ENCODE measurements at places on chromosomes 11 and 22.

- DNase-seq, result no peak
Observed at GRCh38 chr11:39641751-39642150, 1817.7 kb downstream of the LRRC4C start.

GRCh38 chr22:46569055-46569847 lies 31.8 kb upstream of the CELSR1 start:
- no peak for DNase-seq

DNA sequence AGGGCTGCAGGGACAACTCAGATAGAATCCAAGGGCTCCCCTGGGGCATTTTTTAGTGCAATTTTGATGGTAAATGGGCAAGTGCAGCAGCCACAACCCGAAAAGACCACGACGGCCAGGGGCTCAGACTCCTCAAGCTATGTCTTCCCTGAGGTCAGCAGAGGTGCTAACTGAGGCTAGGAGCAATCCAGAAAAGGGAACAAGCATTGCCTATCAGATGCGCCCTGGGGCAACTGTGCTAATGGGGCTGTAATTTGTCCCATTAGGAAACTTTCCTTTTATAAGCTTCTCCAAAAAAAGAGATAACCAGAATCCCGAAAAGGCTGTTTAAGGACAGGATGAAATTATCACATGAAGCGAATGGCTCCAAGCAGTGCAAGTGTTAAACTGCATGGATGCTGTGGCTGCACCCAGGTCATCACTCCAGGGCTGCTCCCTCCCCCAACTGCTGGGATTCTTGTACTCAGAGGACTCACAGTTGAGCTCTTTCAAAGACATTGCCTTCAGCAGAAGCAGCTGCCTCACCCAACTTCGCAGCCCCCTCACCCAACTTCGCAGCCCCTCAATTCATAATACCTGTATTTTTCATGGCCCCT lies 2.8 kb upstream of the CD3E start:
- no peak for DNase-seq

DNA sequence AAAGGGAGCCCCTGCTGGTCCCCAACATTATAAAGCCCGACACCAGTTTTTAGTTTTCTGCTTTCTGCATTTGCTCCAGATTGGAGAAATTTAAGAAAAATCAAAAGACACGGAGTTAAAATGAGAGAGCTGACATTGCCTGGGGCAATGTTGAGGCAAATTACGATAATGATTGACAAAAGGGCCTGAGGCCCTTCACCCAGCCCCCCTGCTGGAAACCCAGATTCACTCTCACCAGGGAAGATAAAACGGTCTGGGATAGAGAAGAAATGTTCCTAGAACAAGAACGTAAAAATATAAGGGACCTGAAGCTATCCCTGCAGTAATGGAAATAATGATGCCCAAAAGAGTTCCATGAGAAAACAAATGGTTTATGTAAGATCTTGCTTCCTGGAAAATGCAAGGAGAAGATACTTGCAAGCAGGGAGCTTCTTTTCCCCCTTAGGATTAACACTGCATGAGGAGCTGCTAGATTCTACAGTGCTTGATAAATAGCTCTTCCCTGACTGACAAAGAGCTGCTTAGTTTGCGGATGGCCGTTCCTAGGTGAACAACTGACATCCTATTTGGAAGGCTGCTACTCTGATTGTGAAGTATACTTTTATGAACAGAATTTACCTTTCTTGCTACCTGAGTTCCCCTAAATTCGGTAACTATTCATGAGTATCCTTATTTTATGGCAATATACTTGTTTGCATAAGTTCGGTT lies 40.6 kb upstream of the GNAZ start:
- DNase-seq, result peak; percentile 79

GRCh38 chr11:68828957-68829356 lies 12.8 kb downstream of the CPT1A start:
- DNase-seq, result no peak

- DNase-seq, result no peak
Observed at GRCh38 chr22:21651521-21652009, 9.5 kb downstream of the SDF2L1 start.

GRCh38 chr11:102216433-102217075 lies 100.7 kb upstream of the BIRC3 start:
- DNase-seq, result no peak

DNA sequence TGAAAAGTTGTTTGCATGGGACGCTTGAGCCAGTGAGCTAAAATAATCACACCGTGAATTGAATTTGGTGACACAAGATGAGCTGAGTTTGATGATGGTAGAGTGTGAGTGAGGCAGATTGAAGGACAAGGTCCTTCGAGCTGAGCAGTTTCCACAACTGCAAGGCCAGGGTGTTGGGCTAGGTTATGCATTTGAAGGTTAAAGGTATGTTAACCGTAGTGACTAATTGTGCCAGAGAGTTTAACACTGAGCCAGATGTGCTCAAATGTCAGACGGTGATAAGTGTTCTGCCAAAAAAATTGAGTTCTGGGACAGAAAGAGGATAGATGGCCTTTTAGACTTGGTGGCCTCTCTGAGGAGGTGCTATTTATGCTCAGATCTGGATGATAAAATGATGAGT lies 89.5 kb downstream of the FAM83F start:
- DNase-seq, result no peak

DNA sequence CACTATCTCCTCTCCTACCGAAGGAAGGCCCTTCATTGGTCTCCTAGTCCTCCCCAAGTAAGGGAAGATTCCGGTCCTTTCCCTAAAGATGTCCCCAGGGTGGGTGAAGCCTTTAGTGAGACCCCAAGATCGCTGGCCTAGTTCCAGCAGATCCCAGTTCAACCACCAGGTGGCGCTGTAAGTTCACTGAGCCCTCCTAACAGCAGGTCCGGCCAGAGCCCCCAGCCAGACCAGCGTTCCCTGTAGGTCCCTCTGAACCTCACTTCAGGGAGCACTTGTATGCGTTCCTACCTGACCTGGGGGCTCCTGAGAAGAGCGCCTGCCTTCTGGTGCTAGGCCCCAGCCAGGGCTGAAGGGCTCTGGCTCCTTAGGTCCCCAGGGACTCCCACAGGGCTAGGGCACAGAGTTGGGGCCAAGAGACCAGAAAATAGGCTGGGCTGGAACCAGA lies 38.1 kb downstream of the LMO1 start:
- DNase-seq, result peak; percentile 82

GRCh38 chr22:18992543-18993198 lies 56.6 kb upstream of the PRODH start:
- no peak for DNase-seq

DNA sequence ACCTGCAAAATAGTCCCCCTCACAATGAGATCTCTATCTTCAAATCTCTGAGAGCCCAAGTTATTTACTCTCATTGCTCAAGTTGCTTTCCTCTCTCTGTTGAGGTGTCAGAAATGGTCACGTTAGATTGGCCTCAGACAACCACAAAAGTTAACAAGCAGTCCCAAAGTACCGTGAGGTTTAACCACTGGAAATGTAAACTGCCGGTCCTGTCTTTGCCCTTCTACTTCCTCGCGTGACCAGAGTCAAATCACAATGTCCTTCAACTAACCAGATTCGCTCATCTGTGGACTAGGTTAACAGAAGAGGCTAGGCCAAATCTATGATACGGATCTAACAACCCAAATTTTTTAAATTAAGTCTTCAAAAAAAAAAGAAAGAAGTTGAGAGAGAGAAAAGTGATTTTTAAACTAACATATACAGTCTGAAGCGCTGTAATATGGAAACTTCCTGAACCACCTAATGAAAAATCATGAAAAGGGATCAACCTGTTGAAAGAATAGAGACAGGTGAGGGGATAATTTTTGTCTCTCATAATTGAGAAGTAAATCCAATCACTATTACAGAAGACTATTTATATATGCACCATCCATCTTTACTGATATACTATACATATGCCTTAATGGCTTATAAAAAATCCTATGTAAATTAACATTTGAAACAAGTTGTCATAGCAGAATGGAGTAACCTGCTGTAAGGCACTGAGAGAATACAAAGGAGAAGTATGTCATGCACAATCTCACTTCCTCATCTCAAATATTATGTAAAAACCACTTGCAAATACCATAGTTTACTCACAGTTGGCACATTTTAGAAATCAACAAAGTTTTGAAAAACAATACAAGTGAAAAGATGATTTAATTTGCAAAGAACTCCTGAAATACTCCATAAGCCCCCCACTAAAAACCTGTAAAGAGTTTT lies 3.3 kb upstream of the JAML start:
- DNase-seq, result no peak

GRCh38 chr11:14315130-14315529 lies 43.9 kb downstream of the RRAS2 start:
- no peak for DNase-seq

GRCh38 chr22:39234867-39235687 lies 9.7 kb downstream of the PDGFB start:
- DNase-seq, result no peak

DNA sequence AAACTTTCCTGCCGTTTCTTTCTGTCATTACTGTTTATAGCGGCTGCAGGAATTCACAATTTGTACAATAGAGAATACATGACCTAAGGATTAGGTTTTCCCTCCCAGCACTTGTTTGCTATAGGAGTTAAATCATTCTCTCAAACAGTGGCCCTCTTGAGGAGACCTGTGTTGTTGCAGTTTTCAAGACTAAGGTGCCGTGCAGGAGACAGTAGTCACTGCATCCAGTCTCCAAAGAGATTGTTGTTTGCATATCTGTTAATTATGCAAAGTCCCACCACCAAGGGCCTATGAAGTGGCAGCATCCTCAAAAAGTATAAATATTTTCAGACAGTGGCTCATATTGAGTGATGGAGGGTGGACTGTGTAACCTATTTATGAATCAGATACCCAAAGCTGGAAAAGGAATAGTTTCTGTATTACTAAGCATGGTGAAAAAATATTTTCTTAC lies 2.3 kb downstream of the PRSS23 start:
- peak; percentile 83 for DNase-seq

All from mesendoderm (in vitro differentiated cells).